NCI-H2081 treated with DMSO at 0.1 percent for 48 hours (cell line): ENCODE measurements at places on chromosomes 6 and 20.

DNA sequence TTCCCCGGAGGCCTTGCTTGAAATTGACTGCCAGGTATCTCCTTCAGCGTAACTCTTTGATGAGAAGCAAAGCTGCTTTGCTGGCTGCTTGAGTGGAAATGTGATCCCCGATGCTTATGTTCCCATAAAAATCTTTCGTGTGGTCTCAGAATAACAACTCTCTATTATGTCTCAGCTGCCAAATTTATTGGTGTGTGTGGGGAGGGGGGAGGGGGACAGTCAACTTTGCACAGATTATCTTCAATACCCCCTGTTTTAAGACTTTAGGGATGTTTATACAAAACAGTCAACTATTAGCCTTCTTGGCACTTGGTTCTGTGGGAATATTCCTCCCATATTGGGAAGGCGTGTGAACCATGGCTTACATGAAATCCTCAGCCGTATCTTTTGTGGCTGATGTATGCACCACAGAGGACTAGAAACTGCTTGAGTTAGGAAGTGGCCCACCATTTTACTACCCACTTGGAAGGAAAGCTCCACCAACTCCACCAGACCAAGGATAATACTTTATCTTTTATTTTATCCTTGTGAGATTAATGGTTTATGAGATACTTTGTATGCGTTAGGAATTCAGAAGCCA lies 101.5 kb upstream of the SLC24A3 start:
- no peak for DNase-seq

DNA sequence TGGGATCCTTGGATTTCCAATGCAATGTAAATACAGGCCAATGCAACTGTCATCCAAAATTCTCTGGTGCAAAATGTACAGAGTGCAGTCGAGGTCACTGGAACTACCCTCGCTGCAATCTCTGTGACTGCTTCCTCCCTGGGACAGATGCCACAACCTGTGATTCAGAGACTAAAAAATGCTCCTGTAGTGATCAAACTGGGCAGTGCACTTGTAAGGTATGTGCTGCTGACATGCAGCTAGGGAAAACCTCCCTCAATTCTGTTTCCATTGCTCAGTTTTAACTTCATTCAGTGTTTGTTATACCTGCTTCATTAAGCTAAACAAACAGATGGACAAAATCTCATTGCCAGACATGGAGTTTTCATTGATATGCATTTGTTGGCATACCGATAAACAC lies 397.1 kb downstream of the ARHGAP18 start:
- DNase-seq: no peak

DNA sequence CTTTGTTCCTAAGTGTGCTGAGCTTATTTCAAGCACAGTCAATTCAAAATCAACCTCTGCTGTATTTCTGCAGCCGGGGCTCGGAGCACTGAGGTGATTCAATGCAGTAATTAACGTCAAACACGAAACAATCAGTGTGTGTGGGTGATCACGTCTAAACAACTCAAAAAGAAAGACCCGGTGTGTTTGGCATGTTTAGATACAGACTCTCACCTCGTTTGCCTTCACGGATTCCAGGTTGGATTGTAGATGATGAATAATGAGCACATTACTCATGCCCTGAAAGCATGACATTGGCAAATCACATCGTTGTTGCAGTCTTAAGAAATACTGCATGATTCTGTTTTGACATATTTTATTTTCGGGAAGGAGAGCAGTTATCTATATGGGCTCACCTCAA lies 231.0 kb downstream of the QKI start:
- DNase-seq: no peak

GRCh38 chr6:35294308-35294945 lies 3.2 kb upstream of the DEF6 start:
- no peak for DNase-seq

GRCh38 chr6:143822584-143823024 lies 20.5 kb upstream of the LTV1 start:
- DNase-seq: no peak

DNA sequence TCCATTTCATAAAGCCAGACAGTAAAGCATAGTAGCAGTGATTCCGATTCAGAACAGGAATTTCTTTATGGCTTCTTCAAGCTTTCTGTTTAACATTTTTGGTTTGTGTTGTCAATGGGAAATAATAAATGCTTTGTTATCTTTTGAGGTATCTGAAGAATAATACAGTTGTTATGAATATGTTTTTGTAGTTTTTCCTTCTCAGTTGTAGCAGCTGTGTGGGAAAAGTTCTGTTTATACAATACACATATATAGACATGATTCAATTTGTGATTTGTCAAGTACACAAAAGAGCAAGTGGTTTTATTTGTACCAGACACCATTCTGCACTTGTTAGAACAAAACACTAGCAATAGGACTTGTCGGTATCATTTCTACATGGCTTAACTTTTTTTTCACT lies 96.6 kb downstream of the CDYL start:
- DNase-seq: no peak

- no peak for DNase-seq
Measured at GRCh38 chr6:155080881-155081845, 86.0 kb downstream of the TIAM2 start.

- DNase-seq: no peak
Measured at GRCh38 chr6:149978610-149979009, 14.9 kb downstream of the ULBP1 start.
